ENCODE measurements at places on chromosomes 1 and 21. TPM values are rescaled to one million over a fixed set of nuclear protein-coding genes. Genes with fewer than 3 reads are reported as not detected.

HTR1D gene
- 0.26 TPM for total RNA-seq

FTCD gene
- total RNA-seq = 0.38 TPM

OPTC gene
- total RNA-seq = not detected

FAM167B gene
- total RNA-seq = 15.2 TPM

NHLH1 gene
- 0.26 TPM for total RNA-seq

SMPDL3B gene
- 15.7 TPM for total RNA-seq

CLDN17 gene
- not detected for total RNA-seq

ETV3L gene
- total RNA-seq = not detected

ACTRT2 gene
- not detected for total RNA-seq

HTR6 gene
- total RNA-seq = not detected

ZBTB17 gene
- total RNA-seq = 39.9 TPM

CAMSAP2 gene
- total RNA-seq = 32.2 TPM
